ENCODE measurements at places on chromosomes 7 and 10.

- DNase-seq, result no peak
Measured at GRCh38 chr10:26475386-26475785, 37.2 kb downstream of the APBB1IP start.

- no peak for DNase-seq
Measured at GRCh38 chr10:114728325-114728724, 70.2 kb upstream of the ABLIM1 start.

- no peak for DNase-seq
Measured at GRCh38 chr7:80659120-80660055, 20.9 kb downstream of the CD36 start.

DNA sequence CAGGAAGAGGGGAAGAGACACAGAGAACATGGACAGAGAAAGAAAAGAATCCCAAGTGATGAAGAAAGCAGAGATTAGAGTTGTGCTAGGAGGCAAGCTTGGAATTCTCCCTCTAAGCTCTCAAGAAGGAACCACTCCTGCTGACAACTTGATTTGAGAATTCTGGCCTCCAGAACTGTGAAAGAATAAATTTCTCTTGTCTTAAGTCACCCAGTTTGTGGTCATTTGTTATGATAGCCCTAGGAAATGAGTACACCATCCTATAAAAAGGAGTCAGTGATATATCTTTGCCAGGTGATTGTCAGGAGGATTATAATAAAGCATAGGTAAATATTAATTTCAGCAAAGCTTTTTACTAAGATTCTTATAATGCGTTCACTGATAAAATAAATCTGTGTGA, 82.7 kb upstream of the TFEC start:
- no peak for DNase-seq

GRCh38 chr10:116029826-116030225, 243.2 kb downstream of the GFRA1 start:
- no peak for DNase-seq

DNA sequence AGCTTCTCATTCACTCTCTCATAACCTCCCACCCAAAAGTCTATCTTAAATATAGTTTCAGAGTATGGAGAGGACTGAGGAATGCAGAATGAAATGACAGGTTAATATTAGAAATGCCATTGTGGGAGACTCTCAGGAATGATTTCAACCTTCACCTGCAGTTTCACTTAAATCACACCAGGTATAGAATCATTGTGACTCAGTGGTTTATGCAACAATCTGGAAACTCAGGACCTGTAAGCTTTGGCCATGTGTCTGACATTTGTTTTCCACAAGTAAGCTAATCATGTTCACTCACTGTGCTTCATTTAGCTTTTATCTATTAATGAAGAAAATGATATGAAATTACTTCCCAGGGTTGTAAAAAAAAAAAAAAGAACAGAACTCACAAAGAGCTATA, 8.7 kb upstream of the PTPN12 start:
- no peak for DNase-seq

DNA sequence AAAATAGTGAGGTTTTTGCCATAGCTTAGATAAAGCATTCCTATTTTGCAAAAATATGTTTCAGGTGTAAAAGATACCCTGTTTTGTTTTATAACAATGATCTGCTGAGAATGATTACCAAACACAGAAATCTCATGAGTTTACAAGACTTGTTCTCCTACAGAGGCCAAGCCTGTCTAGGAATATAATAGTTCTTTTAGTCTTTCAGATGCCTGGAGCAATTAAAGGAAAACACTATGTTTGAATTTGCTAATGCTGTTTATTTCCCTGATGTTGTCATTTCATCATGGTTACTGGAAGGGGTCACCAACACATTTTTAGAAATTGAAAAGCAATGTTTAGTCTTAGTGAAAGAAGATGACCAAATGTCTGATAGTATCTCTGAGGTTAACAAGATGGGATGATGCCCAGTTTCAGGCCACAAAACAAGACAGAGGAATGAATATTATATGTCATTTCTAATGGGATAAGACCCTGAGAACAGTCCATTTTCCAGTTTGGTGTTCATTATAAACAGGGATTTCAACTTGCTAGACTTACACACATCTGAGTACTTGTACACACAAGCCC, 559.9 kb downstream of the INHBA start:
- no peak for DNase-seq

DNA sequence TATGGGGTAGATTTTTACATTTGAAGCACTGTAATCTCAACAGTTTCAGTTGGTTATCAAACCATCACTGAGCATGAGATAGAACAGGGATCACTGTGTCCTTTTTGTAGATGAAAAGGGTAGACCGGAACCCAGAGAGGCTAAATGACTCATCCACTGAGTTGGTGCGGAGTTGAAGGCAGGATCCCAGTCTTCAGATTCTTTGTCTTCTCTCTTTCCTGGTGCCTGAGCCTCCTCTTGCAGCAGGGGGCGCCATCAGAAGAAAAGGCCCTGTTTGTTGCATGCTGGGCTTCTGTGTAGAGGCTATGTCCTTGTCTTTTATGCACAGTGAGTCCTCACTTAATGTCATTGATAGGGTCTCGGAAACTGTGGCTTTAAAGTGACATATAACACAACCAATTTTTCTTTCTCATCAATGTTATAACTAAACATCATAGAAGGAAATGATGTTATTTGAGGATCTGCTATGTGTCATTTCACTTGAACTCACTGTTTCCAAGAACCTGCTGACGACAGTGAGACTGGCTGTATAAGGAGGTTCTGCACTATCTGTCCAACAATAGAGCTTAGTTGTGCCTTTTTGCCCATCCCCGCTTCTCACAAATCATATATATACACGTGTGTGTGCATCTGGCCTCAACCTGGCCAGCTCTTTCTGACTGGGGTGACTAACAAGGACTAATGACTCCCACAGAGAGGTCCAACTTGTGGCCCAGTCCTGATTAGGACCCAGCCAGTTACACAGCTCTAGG, 14.3 kb downstream of the ZNF282 start:
- DNase-seq, result no peak

GRCh38 chr10:17100586-17100985, 29.0 kb downstream of the CUBN start:
- no peak for DNase-seq

- no peak for DNase-seq
Measured at GRCh38 chr7:151796871-151797537, 79.9 kb downstream of the PRKAG2 start.

DNA sequence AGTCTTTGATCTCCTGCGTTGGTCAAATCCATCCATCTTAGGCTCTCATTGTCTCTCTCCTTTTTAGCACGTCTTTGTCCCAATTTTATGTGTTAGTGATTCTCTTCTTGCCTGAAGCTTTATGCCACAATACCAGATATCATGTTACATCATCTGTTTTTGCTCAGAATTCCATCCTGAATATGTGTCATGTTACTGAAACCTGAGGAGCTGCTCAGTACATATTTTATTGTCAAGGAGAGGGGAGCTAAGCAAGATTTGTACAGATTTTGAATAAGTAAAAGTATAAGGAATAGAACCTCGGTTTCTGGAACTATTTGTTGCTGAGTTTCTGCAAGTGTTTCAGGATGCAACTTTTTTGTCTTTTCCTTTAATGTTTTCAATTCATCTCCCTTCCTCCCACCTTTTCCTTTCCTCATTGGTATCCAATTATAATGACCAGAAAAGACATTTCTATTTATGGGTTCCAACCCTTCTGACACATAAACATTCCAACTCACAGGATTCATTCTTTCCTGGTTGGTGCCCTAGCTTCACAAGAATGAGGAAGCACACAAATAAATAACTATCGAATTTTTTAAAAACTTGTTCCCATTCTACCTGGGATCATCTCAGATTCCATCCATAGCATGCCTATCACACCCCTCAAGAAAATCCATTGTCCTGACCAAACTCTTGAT, 291.8 kb downstream of the CRPPA start:
- no peak for DNase-seq

DNA sequence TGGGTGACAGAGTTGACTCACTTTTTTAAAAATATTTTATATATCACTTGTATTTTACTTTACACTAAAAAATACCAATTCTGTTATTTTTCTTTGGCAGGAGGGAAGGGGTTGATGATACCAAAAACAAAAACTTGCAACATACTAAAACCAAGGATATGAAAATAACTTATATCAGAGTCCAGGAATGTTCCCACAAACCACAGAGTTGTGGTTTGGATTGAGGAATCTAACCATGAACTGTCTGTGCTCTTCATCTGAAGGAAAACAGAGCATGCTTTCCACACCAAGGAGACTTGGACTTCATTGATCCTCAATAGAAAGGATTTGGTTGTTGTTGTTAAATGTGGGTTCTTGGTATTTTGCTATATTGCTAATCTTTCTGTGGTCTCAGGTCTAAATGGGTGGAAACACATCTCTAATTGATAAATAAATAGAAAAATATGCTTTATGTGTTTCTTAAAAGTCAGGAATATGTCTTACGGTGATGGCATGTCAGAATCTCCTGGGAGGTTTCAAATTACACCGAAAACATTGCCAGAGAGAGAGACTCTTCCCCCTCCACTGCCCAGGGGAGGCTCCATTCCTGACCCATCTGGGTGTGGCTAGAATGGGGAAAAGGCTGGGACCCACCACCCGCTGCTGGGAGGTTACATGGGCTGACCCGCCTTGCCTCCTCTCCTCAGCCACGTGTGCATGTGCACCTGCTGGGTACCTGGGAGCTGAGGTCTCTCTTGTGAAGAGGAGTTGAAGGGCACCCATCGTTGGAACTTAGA, 46.9 kb upstream of the STK17A start:
- DNase-seq, result no peak

DNA sequence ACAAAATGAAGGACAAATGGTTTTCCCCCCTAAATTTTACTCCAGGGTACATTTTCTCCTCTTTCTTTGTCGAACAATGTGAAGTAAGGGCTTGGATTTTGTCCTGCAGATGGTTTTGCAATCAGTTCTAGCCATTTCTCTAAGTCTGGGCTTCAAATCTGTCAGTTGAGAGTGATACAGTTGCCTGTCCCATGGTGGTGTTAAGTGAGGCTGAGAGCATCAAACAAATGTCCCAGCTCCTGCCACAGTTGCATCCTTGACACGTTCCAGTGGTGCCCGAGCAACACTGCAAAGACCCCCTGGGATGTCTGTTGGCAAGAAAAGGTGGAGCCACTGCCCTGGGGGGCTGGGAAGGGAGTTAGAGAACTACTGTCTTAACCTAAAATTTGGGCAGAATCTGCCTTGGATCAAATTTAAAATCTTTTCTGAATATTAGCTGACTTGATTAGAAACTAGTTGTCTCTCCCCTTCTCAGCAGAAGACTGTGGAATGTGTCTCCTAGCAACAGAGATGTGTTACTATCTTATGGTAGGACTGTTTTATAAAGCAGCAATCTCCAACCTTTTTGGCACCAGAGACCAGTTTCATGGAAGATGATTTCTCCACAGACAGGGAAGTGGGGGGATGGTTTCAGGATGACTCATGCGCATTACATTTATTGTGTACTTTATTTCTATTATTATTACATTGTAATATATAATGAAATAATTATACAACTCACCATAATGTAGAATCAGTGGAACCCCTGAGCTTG, 102.0 kb upstream of the STEAP1B start:
- DNase-seq, result no peak

GRCh38 chr10:49189422-49189821, 1.2 kb upstream of the TMEM273 start:
- no peak for DNase-seq

DNA sequence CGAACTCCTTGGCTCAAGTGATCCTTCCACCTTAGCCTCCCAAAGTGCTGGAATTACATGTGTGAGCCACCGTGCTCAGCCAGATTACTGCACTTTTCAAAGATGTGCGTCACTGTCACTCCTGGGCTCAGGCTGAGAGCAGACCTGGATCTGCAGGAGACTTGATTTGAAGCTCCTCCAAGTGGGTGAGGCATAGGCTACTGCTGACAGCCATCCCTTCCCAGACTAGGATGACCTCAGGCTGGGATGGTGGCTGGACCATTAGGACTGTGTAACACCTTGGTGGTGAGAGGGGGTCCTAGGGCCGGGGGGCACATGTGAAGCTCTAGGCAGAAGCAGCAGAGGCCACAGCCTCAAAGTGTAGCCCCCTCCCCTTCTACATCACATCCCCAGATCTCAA, 8.2 kb upstream of the SRRM3 start:
- DNase-seq, result no peak

GRCh38 chr10:24374134-24374915, 165.4 kb downstream of the KIAA1217 start:
- DNase-seq, result no peak

GRCh38 chr7:116193329-116194087, 16.8 kb upstream of the TES start:
- DNase-seq, result no peak

DNA sequence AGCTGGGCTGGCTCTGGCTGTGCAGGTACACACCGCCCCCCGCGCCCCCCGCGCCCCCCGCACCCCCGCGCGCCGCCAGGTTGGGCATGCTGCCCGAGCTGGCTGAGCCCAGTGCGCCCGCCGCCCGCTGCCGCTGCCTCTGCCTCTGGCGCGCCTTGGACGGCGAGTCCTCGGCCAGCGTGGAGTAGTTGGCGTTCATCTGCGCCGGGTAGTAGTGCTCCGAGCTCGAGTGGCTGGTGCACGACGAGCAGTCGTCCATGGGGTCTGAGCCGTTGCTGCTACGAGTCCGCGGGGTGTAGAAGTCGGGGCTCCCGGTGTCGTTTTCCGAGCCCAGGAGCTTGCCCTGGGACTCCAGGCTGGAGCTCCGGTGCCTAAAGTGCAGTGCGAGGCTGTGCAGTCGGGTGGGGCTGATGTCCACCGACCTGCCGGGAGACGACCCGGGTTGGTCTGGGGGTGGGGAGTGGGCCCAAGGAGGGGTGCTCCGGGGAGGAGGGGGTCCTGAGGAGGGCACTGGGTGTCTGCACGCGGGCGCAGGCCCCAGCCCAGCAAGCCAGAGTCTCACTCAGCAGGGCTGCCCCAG, 70.4 kb downstream of the PRPF18 start:
- DNase-seq, result no peak

DNA sequence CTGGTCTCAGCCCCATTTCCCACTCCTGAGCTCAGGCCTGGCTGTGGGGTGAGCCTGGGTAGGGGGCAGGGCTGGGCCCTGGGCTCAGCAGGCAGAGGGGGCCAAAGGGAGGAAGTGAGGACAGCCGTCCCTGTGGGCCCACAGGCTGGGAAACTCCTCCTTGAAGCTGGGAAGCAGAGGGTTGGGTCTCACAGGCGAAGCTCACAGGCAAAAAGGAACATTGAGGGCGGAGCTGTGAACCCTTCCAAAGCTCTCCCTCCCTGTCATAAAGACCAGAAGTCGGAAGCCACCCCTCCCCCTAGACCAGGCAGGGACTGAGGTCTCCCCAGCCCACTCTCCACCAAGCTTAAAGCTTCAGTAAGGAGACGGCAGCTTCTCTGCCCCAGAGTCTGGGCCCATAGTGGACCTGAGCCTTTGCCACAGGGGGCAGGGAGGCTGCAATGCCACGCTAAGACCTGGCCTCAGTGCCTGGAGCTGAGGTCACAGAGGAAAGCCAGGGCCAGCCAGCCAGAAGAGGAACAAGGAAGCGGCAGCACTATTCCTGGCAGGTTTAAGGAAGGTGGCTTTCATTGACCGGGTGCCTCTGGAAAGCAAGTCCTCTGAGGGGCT, 1.0 kb upstream of the KCP start:
- no peak for DNase-seq

DNA sequence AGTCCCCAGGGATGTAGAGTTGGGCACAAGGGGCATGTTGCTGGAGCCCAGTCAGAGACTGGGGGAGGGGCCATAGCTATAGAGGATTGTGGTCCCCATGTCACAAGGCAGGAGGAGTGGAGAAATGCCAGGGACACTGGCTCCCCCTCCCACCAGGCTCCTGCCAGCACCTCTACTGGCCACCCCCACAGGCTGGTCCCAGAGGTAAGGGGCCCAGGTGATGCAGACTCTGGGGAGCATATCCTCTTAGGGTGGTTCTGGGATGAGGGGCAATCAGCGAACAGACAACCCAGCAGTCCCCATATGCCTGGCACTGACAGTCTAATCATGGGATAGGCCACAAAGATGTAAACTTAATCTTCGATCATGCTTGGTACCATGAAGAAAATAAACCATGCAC, 21.2 kb downstream of the C10orf71 start:
- DNase-seq, result no peak

Measured in anterior cingulate cortex (tissue), 58 donors.